Breast epithelium (tissue), 4 donors: ENCODE measurements at places on chromosomes 1 and 21. TPM values are rescaled to one million over a fixed set of nuclear protein-coding genes. Genes with fewer than 3 reads are reported as not detected.

The C21orf58 gene
- 2.9 TPM for total RNA-seq

The SLC44A3 gene
- total RNA-seq: 10.5 TPM

The RUNX1 gene
- 127 TPM for total RNA-seq

The NEK2 gene
- total RNA-seq: 1.8 TPM

The NTMT2 gene
- total RNA-seq: not detected

The IL10 gene
- 0.98 TPM for total RNA-seq

The ATPAF1 gene
- 42.3 TPM for total RNA-seq

The ACTN2 gene
- not detected for total RNA-seq

The SYT11 gene
- total RNA-seq: 8.2 TPM

The ANXA9 gene
- not detected for total RNA-seq

The EVI5 gene
- total RNA-seq: 28.0 TPM

The DPT gene
- 740 TPM for total RNA-seq

The TEX35 gene
- total RNA-seq: not detected

The CASQ2 gene
- total RNA-seq: 2.1 TPM

The CRP gene
- total RNA-seq: 0.33 TPM

The C1orf116 gene
- total RNA-seq: under 0.01 TPM

The MRPL37 gene
- total RNA-seq: 70.7 TPM

The RIPK4 gene
- total RNA-seq: 30.3 TPM

The CRYAA gene
- total RNA-seq: not detected

The BATF3 gene
- total RNA-seq: 7.5 TPM

The FAM43B gene
- total RNA-seq: 0.33 TPM

The SPATA17 gene
- total RNA-seq: 0.59 TPM

The CD5L gene
- total RNA-seq: not detected

The PGBD2 gene
- total RNA-seq: 11.1 TPM

The CELA2A gene
- total RNA-seq: not detected

The TPTE gene
- not detected for total RNA-seq
